ENCODE measurements at places on chromosomes 1 and 21.
A peak's percentile ranks its signal among the peaks of the same experiment; 100 is the strongest.

DNA sequence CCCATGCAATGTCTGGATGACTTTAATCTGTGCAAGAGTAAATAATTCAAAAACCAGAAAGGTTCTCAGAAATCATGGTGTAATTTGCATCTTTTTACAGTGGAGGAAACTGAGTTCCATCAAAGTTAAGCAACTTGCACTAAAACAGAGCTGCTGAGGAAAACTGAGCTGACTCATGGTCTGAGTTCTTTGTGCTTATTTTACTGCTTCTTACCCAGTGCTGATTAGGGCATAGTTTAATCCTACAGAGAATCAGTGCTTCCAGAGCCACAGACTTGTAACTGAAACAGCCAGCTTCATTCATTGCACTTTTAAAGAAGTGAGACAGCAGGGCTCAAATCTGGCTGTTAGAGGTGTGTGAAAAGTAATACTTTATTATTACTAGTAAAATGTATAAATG lies 10.9 kb upstream of the RWDD3 start:
- no peak for DNase-seq

GRCh38 chr21:37937668-37938067 lies 21.4 kb upstream of the KCNJ6 start:
- DNase-seq, result no peak

DNA sequence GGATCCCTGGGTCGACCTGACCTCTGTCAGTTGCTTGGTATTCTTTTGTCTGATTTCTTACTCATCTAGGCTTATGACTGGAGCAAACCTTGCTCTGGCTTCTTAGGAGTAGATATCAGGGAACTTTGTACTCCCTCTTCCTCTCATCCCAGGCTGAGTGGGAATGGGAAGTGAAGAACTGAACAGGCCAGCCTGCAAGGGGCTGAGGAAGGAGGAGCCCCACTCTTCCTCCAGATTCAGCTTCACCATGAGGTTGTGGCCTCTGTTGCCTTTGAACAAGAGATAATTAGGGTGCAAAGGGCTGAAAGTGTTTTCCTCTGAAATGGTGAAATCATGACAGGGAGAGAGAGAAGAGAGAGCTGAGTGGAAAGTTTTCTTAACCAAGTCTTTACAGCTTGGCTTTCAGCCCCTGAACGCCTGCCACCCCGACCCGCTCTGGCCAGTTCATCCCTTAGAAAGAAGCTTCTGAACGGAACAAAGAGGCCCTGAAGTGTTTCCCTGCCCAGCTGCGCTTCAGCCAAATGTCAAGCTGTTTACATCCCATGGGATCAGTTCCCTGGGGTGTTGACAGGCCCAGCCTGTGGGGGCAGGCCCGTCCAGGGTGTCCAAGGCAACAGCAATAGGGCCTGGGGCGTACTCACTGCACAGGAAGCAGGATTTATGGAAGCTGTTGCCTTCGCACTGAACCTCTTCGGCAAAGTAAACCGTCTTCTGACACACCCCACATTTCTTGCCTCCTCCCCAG lies 11.2 kb downstream of the CSRP1 start:
- no peak for DNase-seq

GRCh38 chr1:17874231-17874630 lies 119.1 kb downstream of the ACTL8 start:
- no peak for DNase-seq

GRCh38 chr1:1891349-1892078 lies 627 bp upstream of the GNB1 start:
- DNase-seq, result no peak

DNA sequence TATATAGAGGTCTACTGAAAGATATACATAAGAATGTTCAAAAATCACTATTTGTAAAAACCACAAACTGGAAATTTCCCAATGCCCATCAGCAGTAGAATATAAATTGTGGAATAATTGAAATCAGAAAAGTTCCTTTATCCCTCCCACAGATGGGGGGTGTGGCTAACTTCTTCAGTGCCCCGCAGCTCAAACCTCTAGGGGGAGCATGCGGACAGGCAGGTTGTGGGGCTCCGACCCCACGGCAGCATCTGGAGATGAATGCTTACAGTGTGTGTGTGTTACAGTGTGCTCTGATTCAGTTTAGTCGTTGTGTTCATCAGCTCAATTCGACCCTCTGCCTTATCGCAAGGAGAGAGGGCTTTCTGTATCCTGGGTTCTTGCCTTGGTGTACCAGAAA lies 262.1 kb upstream of the LRRC7 start:
- no peak for DNase-seq

DNA sequence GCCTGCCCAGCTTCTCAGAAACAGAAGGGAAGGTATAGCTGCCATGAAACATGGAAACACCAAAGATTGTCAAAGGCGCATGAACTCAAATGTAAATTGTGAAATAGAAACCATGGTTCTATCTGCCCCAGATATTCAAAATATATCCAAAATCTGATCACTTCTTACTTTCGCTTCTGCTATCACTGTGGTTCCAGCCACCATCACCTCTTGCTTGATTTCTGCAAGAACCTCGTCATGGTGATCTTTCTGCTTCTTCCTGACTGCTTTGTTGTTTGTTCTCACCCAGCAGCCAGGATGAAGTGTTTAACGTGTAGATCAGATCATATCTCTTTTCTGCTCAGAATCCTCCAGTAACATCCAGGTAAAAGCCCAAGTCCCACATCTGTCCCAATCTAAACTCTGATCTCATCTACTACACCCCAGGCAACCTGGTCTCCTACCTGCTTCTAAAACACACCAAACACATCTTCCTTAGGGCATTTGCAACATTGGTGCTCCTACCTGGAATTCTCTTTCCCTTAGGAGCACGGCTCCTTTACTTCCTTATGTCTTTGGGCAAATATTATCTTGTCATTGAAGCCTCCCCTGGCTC lies 10.5 kb upstream of the LMO4 start:
- no peak for DNase-seq

GRCh38 chr1:19974822-19975416 lies 4.5 kb downstream of the PLA2G2A start:
- peak; percentile 4 for DNase-seq

GRCh38 chr1:51423073-51423821 lies 92.9 kb upstream of the TTC39A start:
- DNase-seq, result no peak

GRCh38 chr1:192697771-192698170 lies 61.8 kb downstream of the RGS13 start:
- no peak for DNase-seq

DNA sequence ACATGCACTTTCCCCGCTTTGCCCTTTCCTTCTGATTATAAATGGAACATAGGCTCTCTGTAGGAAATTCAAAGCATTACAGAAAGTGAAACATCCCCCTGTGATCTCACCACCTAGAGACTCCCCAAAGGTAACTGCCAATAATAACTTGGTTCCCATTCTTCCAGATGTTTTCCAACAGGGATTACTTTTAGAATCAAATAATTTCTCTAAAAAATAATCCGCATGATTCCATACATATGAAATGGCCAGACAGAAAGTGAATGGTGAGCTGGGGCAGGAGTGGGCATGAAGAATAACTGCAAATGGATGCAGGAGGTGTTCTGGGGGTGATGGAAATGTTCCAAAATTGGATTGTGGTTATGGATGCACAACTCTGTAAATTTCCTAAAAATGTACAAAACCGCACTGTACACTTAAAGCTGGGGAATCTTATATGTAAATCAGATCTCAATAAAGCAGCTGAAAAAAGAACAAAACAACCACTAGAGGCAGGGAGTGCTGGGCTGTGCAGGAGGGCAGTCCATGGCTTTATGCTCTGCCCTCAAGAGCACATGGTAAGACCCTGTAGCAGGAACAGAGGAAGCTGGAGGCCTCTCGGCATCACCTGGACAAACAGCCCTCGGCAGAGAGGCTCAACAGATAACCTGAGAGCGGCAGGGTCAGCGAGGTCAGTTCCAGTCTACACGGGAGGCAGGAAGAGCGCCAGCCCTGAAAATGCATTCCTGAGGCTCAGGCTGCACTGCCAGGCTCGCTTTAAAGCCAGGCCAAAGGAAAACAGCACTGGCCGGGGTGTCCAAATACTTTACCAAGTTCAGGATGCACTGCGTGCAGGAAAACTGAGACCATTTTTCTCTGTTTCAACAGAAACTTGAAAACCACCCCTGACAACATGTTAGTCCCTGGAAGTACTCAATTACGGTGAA lies 39.7 kb downstream of the CAPZB start:
- DNase-seq, result no peak

DNA sequence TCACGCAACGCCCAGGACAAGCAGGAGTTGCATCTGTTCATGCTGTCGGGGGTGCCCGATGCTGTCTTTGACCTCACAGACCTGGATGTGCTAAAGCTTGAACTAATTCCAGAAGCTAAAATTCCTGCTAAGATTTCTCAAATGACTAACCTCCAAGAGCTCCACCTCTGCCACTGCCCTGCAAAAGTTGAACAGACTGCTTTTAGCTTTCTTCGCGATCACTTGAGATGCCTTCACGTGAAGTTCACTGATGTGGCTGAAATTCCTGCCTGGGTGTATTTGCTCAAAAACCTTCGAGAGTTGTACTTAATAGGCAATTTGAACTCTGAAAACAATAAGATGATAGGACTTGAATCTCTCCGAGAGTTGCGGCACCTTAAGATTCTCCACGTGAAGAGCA lies 60.4 kb upstream of the ZNF326 start:
- no peak for DNase-seq

Data from activated T-cell treated with anti-CD3 and anti-CD28 coated beads for 24 hours (primary cell).